DMS79 treated with DMSO at 0.1 percent for 48 hours (cell line): ENCODE measurements at places on chromosomes 1 and 21.

GRCh38 chr1:152640351-152640750 lies 17.4 kb upstream of the LCE3A start:
- DNase-seq = no peak

DNA sequence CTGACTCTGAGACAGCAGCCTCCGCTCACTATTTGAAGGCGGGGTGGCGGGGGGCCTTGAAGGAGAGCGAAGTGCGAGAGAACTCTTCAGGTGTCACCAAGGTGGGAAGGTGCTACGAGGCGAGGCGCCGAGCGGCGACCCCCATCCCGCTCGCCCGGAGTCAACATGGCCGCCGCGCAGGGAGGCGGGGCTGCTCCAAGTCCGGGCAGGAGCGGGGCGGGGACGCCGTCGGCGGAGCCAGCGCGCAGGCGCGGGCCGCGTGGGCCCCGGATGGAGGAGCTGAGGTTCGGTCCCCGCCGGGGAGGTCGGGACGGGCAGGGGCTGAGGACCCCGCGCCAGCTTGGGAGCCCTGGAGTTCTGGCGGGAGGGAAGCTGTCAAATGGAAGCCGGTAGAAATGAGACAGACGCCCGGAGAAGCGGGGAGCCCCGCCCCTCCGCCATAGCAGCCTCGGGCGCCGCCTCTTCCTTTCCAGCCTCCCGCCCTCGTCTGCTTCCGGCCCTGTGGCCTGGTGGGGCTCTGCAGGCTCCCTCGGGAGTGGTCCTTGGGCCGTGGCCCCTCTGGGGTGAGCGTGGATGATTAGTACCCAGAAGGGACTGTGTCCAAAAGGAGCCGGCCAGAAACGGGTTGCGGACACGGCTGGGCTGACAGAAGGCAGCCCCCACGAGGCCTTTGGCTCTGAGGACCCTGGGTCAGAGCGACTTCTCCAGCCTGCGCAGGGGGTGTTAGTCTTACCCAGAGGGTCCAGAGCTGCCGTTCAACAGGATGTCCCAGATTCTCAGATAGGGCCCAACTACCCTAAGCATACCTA lies at the start of gene PIGV:
Gene PIGV, plus strand, starts transcription at position 245 of the 809 bp plus-strand sequence. CDS start 2,866 bp downstream, outside the sequence.
- peak; percentile 94 for DNase-seq

DNA sequence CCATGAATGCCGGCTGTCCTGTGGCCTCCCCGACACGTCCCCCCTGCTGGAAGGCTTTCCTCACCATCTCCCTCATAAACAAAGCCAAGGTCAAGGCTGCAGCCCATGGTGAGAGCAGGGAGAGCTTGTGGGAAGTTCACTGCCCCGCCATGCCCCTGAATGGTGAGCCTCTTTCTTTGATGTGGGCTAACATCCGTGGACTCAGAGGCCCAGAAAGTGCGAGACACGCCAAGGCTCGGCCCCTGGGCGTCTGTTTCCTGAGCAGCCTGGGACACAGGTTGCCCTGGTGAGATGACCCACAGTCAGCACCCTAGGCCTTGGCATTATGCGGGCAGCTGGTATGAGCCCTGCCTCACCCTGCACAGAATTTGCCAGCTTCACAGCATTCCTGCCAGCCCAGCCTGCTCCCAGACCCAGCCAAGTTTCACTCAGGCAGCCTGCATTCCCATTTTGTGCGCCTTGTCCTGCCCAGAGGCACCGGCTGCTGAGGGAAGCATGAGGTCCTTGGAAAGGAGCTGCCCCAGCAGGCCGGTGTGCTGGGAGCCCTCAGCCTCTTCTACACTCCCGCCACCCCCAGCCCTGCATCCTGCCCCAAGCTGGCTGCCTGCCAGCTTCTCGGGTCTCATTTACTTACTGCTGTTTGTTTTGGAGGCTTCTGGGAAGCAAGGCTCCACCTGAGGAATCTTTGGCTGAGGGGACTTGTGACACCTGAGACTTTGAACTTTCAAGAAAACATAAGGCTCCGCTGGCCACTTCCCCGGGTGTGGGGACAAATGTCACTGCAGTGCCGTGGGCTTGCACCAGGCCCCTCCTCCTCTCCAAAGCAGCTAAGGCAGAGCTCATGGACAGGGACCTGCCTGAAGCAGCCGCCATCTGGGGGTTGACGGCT lies 31.9 kb downstream of the NEK2 start:
- DNase-seq = peak; percentile 84

- no peak for DNase-seq
Measured at GRCh38 chr1:151549199-151549598, 9.1 kb downstream of the TUFT1 start.

GRCh38 chr1:219553934-219554502 lies 58.9 kb downstream of the ZC3H11B start:
- no peak for DNase-seq

- no peak for DNase-seq
Measured at GRCh38 chr1:8910914-8911313, 32.4 kb upstream of the ENO1 start.
